ENCODE measurements at places on chromosomes 13 and 19. TPM values are rescaled to one million over a fixed set of nuclear protein-coding genes. Genes with fewer than 3 reads are reported as not detected.

- DNase-seq: no peak
These were observed 104.9 kb downstream of the RNF17 start for GRCh38 chr13:24868874-24869273.

DNA sequence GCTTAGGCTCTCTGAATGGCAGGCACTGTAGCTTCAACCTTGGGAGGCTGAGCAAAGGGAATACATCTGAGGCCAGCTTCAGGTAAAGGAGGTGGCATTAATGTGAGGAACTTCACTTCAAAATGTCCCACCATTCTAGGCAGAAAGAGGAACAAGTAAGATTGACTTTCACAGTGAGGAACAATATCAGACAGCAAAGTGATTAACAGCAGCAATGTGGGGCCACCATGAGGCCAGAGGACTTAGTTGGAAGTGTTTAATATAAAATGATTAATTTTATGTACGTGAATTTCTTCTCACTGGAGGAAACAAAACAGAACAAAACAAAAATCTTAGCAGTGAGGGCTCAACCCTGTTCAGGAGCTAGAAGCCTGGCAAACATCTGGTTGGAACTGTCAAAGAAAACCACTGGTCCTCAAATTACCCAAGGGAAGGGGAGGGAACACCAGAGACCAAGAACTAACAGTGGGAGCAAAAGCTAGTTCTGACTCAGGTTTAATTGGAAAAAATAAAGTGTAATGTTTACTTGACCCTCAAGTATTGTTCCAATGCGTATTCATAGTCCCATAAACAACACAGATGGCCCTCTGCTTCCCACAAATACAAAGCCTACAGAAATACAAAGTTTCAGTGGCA is 43.9 kb upstream of the FRY start:
- no peak for DNase-seq

DNA sequence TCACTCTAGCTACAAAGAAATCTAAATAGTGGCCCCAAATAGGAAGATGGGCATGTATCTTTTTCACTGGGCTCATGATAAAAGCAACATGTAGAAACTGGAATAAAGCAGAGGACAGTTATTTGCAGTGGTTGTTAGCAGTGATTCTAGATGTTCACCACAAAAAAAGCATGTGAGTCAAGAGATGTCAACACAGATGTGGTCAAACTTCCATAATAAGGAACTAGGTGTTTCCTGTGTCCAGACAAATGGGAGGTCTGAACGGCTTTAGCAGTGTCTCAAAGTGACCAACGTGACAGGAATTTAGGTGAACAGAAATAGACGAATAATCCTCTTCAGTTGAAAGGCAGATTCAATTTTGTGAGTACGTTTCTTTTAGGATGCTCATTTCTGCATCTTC is 162.7 kb downstream of the TBC1D4 start:
- no peak for DNase-seq

GRCh38 chr13:97221046-97221445 is 1.1 kb upstream of the MBNL2 start:
- no peak for DNase-seq

DNA sequence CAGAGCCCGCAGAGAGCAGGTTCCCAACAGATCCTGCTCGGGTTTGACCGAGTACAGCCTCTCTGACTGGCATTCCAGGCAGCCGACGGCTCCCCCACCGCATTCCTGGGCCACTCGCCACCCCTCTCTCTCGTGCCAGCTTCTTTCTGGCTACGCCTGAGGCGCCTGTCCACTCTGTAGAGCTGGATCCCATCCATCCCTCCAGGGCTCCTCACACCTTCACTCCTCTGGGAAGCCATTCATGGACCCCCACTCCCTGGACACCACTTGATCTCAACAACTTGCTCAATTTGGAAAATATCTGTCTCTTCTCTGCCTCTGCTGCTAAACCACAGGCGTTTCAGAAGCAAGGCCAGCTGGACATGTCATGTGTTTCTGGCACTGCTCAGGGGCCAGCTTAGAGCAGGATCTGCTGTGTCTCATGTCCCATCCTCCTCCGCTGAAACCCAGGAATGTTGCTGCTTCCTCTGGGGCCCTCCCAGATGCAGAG is 30.6 kb upstream of the ATP1A3 start:
- no peak for DNase-seq

DNA sequence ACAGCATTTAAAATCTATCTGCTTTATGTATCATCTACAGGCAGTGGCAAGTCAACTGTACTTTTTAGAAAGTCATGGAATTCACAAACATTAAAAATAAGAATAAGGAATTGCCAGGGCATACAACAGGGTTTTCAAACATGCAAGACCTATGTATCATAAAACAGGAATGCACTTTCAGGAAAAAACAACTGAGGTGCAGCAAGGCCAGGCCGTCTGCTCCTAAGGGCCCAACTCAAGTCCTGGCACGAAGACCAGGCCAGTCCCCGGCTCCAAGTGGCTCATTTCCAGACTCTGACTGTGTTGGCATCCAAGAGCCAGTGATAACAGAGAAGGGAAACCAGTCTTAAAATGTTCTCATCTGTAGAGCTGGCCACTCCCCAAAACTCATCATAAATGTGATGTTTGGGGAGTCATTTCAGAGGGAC is 7.1 kb downstream of the RFX2 start:
- peak; percentile 76 for DNase-seq

The NUMBL gene
- total RNA-seq: 30.9 TPM

The DKKL1 gene
- total RNA-seq: 0.64 TPM
